ENCODE measurements at places on chromosomes 7 and 10.

GRCh38 chr7:95628831-95629439, 32.6 kb upstream of the PDK4 start:
- no peak for DNase-seq

DNA sequence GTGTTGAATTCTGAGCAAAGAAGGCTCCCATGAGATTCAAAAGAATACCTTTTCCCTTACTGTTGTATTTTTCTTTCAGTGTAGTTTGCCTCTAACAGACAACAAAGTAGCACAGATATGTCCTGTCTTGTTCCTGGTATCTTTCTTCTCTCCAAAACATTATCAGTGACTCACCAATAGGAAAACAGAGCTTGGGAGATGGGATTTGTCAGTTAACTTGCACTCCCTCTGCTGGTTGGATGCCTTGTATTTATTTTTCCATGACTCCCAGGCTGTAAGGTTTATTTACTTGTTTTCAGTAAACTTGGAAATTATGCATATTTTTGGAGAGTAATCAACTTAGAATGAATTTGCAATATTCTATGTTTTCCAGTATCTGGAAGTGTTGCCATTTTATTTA, 129.7 kb downstream of the SAMD9 start:
- DNase-seq = peak; percentile 22

- no peak for DNase-seq
Observed at GRCh38 chr7:98329100-98329790, 47.8 kb downstream of the BRI3 start.

- no peak for DNase-seq
Observed at GRCh38 chr7:158613481-158613880, 25.9 kb upstream of the PTPRN2 start.

GRCh38 chr7:27245798-27246691, 3.4 kb downstream of the EVX1 start:
- peak; percentile 59 for DNase-seq

GRCh38 chr7:144487901-144488300, 84.4 kb upstream of the NOBOX start:
- DNase-seq = no peak

- DNase-seq = no peak
Observed at GRCh38 chr10:114389426-114389825, 14.9 kb downstream of the AFAP1L2 start.
